ENCODE measurements at places on chromosomes 4 and X.

- no peak for DNase-seq
Measured at GRCh38 chrX:16028576-16028975, 94.8 kb upstream of the GRPR start.

- DNase-seq: no peak
Measured at GRCh38 chrX:46673620-46674359, 85.1 kb downstream of the SLC9A7 start.

GRCh38 chr4:22348410-22348809 is 167.5 kb downstream of the ADGRA3 start:
- DNase-seq: no peak

GRCh38 chr4:118964891-118965411 is 76.3 kb downstream of the SYNPO2 start:
- no peak for DNase-seq

- no peak for DNase-seq
Measured at GRCh38 chrX:42220083-42220482, 296.7 kb upstream of the CASK start.

- no peak for DNase-seq
Measured at GRCh38 chrX:52015794-52016193, 53.2 kb downstream of the MAGED4B start.

- no peak for DNase-seq
Measured at GRCh38 chr4:77852892-77853495, 9.6 kb upstream of the MRPL1 start.

- no peak for DNase-seq
Measured at GRCh38 chrX:43655151-43656004, 721 bp upstream of the MAOA start.
